ENCODE measurements at places on chromosomes 12 and 14. TPM values are rescaled to one million over a fixed set of nuclear protein-coding genes. Genes with fewer than 3 reads are reported as not detected.

TSPAN19 gene
- total RNA-seq = not detected

UBE3B gene
- 39.1 TPM for total RNA-seq

DNA sequence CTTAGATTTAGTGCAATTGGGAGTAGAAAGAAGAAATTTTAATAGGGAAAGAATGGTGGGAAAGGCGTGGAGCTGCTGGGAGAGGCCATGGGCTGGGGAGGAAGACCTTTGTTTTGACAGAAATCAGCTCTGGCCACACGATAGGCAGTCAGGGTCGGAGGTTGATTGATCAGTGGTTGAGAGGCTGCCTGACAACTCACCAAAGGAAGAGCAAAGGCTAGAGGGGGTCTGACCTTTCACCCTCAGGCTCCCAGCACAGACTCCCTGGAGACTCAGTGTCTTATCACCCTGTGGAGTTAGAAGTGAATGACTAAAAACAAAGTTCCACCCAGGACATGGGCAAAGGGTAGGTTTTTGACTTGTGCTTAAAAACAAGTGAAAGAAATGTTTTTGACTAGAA is 18.0 kb upstream of the NKX2-8 start:
- peaks cover 13% of the 10 kb centered on the region for H3K27me3 ChIP-seq
- H3K4me1 ChIP-seq = no peaks in the 10 kb centered on the region
- H3K27ac ChIP-seq = no peak overlapping the region
- no peaks in the 10 kb centered on the region for H3K36me3 ChIP-seq

GRCh38 chr12:54047964-54048303 is 5.7 kb upstream of the HOXC4 start:
- H3K4me1 ChIP-seq = peaks cover 5% of the 10 kb centered on the region
- no peak for DNase-seq
- H3K36me3 ChIP-seq = no peaks in the 10 kb centered on the region
- H3K27ac ChIP-seq = no peak overlapping the region
